Left lung (tissue), 14 donors: ENCODE measurements at places on chromosomes 5 and 9. TPM values are rescaled to one million over a fixed set of nuclear protein-coding genes. Genes with fewer than 3 reads are reported as not detected.

DNA sequence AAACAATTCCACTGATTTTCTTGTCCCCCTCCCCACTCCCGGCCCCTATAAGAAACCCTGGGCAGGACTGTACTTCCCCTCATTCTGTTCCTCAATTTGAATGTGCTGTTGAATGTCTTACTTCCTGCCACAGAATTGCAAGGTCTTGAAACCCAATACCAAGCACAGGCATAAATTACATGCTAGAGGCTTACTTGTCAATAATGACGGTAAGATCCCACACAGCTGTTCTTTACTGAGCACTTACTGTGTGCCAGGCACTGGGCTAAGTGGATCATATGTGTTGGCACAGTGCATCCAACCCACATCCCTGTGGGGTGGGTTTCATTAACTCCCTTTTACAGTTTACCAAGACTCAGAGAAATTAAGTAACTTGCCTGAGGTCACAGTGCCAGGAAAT, 63.4 kb downstream of the MVB12B start:
- no peaks in the 10 kb centered on the region for H3K36me3 ChIP-seq
- H3K4me3 ChIP-seq, result no peak overlapping the region
- no peaks in the 10 kb centered on the region for H3K27me3 ChIP-seq
- H3K27ac ChIP-seq, result peak overlapping the region; percentile 31
- peaks cover 6% of the 10 kb centered on the region for H3K4me1 ChIP-seq
- DNase-seq, result no peak

DNA sequence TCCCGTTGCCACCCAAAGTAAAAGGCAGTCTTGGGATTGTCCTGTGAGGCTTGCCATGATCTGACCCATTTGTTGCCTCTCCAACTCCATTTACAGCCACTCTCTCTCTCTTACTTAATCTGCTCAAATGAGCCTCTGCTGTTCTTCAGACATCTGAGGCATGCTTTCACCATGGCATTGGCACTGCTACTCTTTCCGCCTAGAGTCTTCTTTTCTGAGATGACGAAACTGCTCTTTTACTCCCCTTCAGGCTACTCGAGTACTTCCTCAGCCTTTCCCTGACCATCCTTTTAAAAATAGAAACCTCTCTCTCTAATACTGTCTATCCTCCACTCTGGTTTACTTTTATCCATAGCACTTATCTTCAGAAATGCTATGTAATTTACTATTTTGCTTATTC, 9.0 kb downstream of the FOCAD start:
- no peak for DNase-seq
- no peaks in the 10 kb centered on the region for H3K27me3 ChIP-seq
- no peaks in the 10 kb centered on the region for H3K36me3 ChIP-seq
- H3K27ac ChIP-seq, result no peak overlapping the region
- no peak overlapping the region for H3K4me3 ChIP-seq

DNA sequence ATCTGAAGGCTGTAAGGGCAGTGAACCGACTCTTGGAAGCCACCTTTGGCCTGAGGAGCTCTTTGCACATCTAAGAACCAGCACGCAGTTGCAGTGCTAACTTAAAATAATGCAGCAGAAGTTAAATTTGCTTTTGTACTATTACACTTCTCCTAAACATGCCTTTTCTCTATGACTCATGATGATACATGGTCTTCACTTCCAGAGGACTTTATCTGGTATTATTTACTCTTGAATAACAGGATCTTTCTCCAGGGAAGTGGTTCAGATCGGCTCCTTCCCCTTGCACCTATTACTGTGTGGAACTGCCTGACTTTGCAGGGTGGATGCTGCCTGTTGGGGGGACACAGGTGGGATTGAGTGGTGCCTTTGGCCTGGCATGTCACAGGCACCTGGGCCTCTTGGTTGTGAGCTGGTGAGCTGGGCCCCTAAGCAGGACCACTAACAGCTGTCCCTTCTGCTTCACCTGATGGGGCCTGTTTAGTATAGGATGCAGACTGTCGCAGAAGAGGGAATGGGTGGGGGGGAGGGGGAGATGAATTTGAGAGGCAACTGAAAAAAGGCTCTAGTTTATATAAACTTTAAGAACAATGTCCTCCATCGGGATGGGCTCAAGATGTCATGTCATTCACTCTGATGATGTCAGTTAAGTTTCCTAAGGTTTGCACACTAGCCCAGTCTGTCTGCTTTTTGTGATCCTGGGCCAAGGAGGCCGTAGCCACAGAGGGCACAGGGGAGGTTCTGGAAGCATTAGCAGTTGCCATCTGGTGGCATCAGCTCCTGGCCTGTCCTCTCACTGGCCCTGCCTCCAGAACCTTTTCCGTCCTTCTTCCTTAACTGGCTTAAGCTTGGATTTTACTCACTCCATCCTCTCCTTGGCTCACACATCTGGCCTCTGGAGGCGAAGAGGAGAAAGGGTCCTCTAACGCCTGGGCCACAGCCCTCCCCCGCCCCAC, 33.9 kb upstream of the GABBR2 start:
- H3K36me3 ChIP-seq, result no peaks in the 10 kb centered on the region
- H3K4me3 ChIP-seq, result no peak overlapping the region
- no peak overlapping the region for H3K27ac ChIP-seq
- no peaks in the 10 kb centered on the region for H3K4me1 ChIP-seq
- no peak for DNase-seq
- H3K27me3 ChIP-seq, result no peaks in the 10 kb centered on the region

DNA sequence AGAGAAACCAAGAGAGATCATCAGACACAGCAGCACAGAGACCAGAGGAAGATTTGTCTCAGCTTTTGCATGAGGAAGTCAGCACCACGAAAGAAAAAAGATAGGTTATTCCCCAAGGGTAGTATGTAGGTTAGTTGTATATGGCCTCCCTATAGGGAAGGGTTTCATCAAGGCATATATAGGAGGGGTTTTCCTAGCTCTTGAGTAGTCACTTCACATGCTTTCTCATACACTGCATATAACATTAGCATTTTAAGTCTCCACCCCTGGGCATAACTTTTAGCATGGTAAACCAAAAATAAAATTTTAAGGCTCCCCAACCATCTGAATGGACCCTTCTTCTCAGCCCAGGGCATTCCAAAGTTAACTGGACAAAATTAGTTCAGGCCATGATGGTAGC, 1571.6 kb upstream of the ACO1 start:
- H3K36me3 ChIP-seq, result no peaks in the 10 kb centered on the region
- DNase-seq, result no peak
- H3K4me1 ChIP-seq, result no peaks in the 10 kb centered on the region

- H3K36me3 ChIP-seq, result no peaks in the 10 kb centered on the region
- no peak for DNase-seq
- no peak overlapping the region for H3K4me3 ChIP-seq
Observed at GRCh38 chr5:141821430-141821925, 56.7 kb downstream of the PCDH1 start.

Gene MORN5
- 1.2 TPM for polyA plus RNA-seq

Gene MLANA
- 0.75 TPM for polyA plus RNA-seq

Gene NUTM2F
- 0.10 TPM for polyA plus RNA-seq

Gene ZNF782
- 8.7 TPM for polyA plus RNA-seq
